T-helper 17 cell (primary cell): ENCODE measurements at places on chromosomes 12 and 14. TPM values are rescaled to one million over a fixed set of nuclear protein-coding genes. Genes with fewer than 3 reads are reported as not detected.

DNA sequence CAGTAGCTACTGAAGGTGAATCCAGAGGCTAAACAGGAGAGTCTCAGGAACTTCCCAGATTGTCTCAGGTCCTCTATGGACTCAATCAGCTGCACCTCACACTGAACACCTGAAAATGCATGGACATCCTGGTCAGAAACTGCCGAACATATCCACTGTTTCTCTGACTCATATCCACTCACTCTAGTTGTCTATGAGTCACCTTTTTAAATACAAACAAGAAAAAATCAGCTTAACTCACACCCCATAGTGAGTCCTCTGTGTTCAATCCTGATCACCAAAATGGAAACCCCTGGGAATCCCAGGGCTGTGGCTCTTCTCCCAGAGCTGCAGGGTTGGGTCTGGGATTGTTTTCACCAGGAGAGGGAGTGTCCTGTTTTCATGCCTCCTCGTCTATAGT lies 556.7 kb downstream of the TMEM121 start:
- H3K27ac ChIP-seq, result no peak overlapping the region
- no peaks in the 10 kb centered on the region for H3K4me1 ChIP-seq
- no peaks in the 10 kb centered on the region for H3K27me3 ChIP-seq
- H3K4me3 ChIP-seq, result no peak overlapping the region
- no peaks in the 10 kb centered on the region for H3K36me3 ChIP-seq
- no peak for DNase-seq

- H3K36me3 ChIP-seq, result no peaks in the 10 kb centered on the region
- peaks cover 15% of the 10 kb centered on the region for H3K27me3 ChIP-seq
- H3K4me1 ChIP-seq, result no peaks in the 10 kb centered on the region
- H3K4me3 ChIP-seq, result no peak overlapping the region
- no peak overlapping the region for H3K27ac ChIP-seq
Measured at GRCh38 chr14:89085737-89086382, 261.4 kb downstream of the TTC8 start.

DNA sequence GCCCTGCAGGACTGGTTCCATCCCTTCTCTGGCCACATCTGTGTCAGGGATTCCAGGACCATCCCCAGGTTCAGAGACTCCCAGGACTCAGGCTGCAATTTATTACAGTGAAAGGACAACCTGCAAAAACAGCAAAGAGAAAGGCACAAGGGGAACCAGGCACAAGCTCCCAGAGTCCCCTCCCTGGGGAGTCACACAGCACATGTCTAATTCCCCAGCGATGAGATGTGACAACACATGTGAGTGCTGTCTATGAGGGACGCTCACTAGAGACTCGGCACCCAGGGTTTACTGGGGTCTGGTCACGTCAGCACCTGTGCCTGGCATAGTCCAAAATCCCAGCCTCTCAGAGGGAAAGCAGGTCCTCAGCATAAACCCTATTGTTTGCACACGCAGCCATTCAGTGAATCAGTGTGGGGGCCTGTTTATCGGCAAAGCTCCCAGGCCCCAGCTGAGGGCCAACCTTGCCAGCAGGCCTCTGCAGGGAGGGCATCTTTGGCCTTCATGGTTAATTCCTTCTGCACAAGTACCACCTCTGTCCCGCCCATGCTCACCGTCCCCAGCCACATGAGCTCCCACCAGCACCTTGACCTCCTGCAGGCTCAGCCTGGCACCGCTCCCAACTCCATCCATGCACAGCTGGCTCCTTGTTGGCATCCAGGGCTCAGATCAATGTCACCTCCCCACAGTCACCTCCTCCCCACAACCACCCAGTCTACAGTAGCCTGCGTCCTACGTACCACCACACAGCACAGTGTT lies 198.9 kb upstream of the SFSWAP start:
- H3K4me1 ChIP-seq, result peaks cover 12% of the 10 kb centered on the region
- H3K27me3 ChIP-seq, result no peaks in the 10 kb centered on the region
- no peaks in the 10 kb centered on the region for H3K36me3 ChIP-seq
- H3K27ac ChIP-seq, result peak overlapping the region; percentile 81

DNA sequence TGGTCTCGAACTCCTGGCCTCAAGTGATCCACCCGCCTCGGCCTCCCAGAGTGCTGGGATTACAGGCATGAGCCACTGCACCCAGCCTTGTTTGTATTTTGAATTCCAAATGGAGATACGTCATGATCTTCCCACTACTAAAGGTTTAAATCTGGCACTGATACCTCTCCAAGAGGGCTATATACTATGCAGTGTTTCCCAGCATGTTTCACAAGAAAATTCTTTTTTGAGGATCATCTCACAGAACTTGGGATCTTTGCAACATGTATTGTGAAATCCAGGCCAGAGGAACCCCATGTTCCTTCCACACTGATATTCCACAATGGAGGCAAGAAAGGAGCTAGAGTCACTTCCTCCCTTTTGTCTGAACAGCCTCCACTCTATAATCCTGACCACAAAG lies 112.7 kb downstream of the NT5DC3 start:
- DNase-seq, result no peak
- H3K4me1 ChIP-seq, result no peaks in the 10 kb centered on the region
- no peaks in the 10 kb centered on the region for H3K27me3 ChIP-seq
- no peaks in the 10 kb centered on the region for H3K36me3 ChIP-seq
- no peak overlapping the region for H3K27ac ChIP-seq
- H3K4me3 ChIP-seq, result no peak overlapping the region

DNA sequence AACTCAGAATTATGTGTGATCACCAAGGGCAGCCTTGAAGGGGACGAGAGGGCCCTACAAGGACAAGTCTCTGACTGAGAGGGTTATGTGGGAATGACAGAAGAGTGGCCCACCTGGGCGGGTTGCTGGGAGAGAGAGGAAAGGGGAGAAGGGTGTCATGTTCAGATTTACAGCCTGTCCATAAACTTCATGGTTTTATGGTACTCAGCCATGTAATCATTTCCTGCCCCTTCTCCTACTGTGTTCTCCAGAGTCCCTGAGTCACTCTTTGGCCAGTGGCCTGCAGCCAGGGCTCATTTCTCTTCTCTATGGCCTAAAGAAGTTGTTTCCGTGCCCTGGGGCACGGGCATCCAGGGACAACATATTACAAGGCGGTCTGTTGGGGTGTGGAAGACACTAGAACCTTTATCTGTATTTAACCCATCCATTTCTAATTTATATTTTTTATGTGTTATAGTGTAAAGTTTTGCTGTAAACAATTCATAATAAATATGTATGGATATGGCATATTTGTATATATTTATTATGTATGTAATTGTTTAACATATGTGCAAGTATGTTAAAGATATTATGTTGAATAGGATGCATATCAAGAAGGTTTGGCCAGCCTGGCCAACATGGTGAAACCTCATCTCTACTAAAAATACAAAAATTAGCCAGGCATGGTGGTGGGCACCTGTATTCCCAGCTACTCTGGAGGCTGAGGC lies 26.9 kb downstream of the DDX47 start:
- H3K36me3 ChIP-seq, result no peaks in the 10 kb centered on the region
- H3K27me3 ChIP-seq, result no peaks in the 10 kb centered on the region
- peak overlapping the region; percentile 49 for H3K4me3 ChIP-seq

GRCh38 chr14:95310635-95311380 lies 8.9 kb downstream of the CLMN start:
- peaks cover 7% of the 10 kb centered on the region for H3K4me1 ChIP-seq
- H3K36me3 ChIP-seq, result peaks cover 3% of the 10 kb centered on the region
- DNase-seq, result no peak

DNA sequence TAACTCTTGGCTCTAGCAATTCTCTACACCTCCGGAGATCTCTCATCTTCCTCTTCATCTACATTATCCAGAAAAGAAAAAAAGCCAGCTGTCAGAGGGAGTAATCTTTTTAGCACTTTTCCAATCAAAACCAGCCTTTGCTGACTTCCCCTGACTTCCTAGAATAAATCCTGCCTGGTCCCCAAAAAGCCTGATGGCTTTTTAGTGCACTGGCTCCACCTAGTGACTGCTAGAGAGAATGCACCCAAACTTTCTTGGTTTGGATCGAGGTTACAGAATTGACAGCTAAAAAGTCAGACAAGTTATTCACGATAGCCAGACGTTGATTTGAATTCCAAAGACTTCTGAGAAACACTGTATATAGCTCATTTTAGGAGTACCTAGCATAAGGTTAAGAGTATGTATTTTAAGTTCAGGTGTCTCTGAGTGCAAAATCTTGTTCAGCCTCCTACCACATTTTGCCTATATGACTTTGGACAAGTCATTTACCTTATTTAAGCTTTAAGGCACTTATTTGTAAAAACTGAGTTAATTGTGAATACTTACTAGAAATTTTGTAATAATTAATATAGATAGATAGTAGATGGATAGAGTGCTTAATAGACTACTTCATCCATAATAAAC lies 185.7 kb upstream of the GRIN2B start:
- H3K36me3 ChIP-seq, result peaks cover 4% of the 10 kb centered on the region
- H3K27ac ChIP-seq, result no peak overlapping the region
- peaks cover 11% of the 10 kb centered on the region for H3K4me1 ChIP-seq
- DNase-seq, result no peak
- H3K27me3 ChIP-seq, result peaks cover 25% of the 10 kb centered on the region

GRCh38 chr14:104147346-104148125 lies 9.1 kb downstream of the KIF26A start:
- peaks cover 9% of the 10 kb centered on the region for H3K27me3 ChIP-seq
- peak; percentile 8 for DNase-seq
- no peak overlapping the region for H3K27ac ChIP-seq
- H3K4me1 ChIP-seq, result peaks cover 7% of the 10 kb centered on the region

GRCh38 chr12:53067993-53068770 lies 11.0 kb downstream of the SPRYD3 start:
- H3K4me3 ChIP-seq, result no peak overlapping the region
- peak overlapping the region; percentile 62 for H3K27ac ChIP-seq
- H3K27me3 ChIP-seq, result no peaks in the 10 kb centered on the region
- DNase-seq, result no peak

GRCh38 chr12:31620311-31620710 lies 29.4 kb upstream of the DENND5B start:
- H3K4me1 ChIP-seq, result peaks cover 2% of the 10 kb centered on the region
- no peaks in the 10 kb centered on the region for H3K36me3 ChIP-seq
- no peak for DNase-seq
- no peak overlapping the region for H3K4me3 ChIP-seq
- peaks cover 17% of the 10 kb centered on the region for H3K27me3 ChIP-seq

DNA sequence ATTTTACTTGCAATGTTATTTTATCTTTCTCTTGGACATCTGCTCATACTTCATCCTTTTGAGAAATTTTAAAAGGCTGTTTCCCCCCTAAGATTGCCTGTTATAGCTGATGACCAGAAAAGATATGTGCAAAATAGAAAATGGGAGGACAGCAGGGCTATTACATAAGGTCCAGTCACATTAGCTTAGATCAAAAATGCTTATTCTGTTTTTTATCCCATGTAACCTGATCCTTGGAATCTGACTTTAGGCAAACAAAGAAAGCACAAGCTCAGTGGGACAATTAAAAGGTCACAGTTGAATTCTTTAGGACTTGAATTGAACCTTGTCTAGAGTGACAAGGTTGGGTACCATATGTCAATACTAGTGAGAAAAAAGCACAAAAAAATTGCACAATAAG lies 65.1 kb upstream of the TRHDE start:
- no peak for DNase-seq
- H3K36me3 ChIP-seq, result no peaks in the 10 kb centered on the region
- H3K27me3 ChIP-seq, result no peaks in the 10 kb centered on the region
- no peak overlapping the region for H3K4me3 ChIP-seq
- H3K4me1 ChIP-seq, result no peaks in the 10 kb centered on the region

DNA sequence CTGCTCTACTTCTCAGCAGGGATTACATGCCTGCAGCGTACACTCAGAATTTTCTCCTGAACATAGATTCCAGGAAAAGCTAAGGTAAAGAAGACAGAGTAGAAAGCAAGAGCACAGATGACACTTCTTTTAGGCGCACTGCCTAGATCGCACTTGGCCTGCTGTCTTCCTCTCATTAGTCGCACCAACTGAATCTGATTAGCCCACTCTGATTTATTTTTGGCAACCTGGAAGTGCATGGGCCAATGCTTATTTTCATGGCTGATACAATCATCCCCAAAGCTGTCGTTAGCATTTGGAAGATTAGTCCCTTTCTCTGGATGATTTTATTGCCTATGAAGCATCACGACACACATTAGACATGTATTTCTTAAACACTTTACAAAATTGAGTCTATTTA lies 152.5 kb downstream of the PTPRO start:
- H3K4me1 ChIP-seq, result no peaks in the 10 kb centered on the region
- H3K36me3 ChIP-seq, result no peaks in the 10 kb centered on the region
- H3K27ac ChIP-seq, result no peak overlapping the region
- peaks cover 22% of the 10 kb centered on the region for H3K27me3 ChIP-seq

DNA sequence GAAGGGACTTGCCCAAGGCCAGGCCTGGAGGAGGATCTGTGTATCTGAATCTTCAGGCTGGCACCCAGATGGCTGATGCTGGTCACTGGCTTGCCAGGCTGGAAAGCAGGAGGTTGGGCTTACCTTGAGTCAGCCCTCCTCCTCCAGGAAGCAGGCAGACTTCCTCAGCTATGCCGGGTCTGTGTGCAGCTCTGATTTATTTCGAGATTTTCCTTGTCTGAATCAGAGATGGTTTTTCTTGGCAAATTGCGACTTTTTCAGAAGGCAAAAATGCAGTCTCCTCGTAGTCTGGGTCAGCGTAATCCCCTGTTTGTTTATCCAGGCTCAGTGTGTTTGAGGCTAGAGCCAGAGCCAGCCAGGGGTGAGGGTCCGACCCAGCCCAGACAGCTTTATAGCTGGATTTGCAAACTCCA lies 48.9 kb downstream of the SMOC1 start:
- no peak overlapping the region for H3K4me3 ChIP-seq
- H3K27ac ChIP-seq, result no peak overlapping the region
- no peak for DNase-seq
- H3K27me3 ChIP-seq, result peaks cover 69% of the 10 kb centered on the region
- H3K36me3 ChIP-seq, result peaks cover 2% of the 10 kb centered on the region

- H3K36me3 ChIP-seq, result peaks cover 2% of the 10 kb centered on the region
- H3K4me3 ChIP-seq, result peak overlapping the region; percentile 95
- H3K27me3 ChIP-seq, result no peaks in the 10 kb centered on the region
- peaks cover 32% of the 10 kb centered on the region for H3K4me1 ChIP-seq
- peak overlapping the region; percentile 89 for H3K27ac ChIP-seq
Measured at GRCh38 chr14:103563844-103564505, 1.2 kb downstream of the COA8 start.

DNA sequence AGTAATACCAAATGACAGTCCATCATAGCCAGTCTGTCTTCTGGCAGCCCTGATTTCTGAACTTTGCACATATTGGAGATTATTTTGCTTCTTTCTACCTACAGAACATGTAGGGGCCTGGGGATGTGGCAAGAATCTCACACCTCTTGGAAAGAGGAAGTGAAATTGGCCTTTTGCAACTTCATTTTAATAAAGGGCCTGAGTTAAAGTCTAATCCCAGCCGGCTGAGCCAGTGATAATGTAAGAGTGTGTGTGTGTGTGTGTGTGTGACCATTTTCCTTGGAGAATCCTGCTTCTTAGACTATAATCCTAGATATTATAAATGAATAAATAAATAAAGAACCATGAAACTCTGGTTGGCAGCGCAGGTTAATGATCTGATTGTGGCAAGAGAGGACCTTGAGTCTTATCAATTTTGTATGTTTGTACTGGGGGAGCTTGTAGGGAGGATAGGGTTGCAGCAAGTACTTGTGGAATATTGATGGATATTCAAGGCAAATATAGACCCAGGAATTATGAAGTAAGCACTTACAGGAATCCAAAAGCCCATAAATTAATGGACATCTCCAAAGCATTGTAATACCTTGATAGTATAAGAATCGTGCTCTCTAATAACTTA lies 233.2 kb upstream of the AMIGO2 start:
- no peaks in the 10 kb centered on the region for H3K36me3 ChIP-seq
- H3K27ac ChIP-seq, result no peak overlapping the region
- no peaks in the 10 kb centered on the region for H3K27me3 ChIP-seq
- H3K4me1 ChIP-seq, result peaks cover 16% of the 10 kb centered on the region

GRCh38 chr12:123035841-123036240 lies 55.4 kb downstream of the ARL6IP4 start:
- DNase-seq, result no peak
- H3K36me3 ChIP-seq, result no peaks in the 10 kb centered on the region
- H3K4me1 ChIP-seq, result peaks cover 8% of the 10 kb centered on the region

GZMH gene
- not detected for total RNA-seq

KCNJ8 gene
- not detected for total RNA-seq

TCL1B gene
- total RNA-seq, result not detected

VRTN gene
- not detected for total RNA-seq

ENDOU gene
- 0.12 TPM for total RNA-seq

FAM161B gene
- 3.4 TPM for total RNA-seq

PLEKHG3 gene
- total RNA-seq, result 61.4 TPM
